Large intestine (tissue), 12 donors: ENCODE measurements at places on chromosomes 1 and 21. TPM values are rescaled to one million over a fixed set of nuclear protein-coding genes. Genes with fewer than 3 reads are reported as not detected.

RPE65 gene
- polyA plus RNA-seq, result 1.2 TPM

- H3K36me3 ChIP-seq, result no peaks in the 10 kb centered on the region
- H3K27me3 ChIP-seq, result no peaks in the 10 kb centered on the region
- H3K27ac ChIP-seq, result no peak overlapping the region
- no peak for DNase-seq
- no peaks in the 10 kb centered on the region for H3K4me1 ChIP-seq
Measured at GRCh38 chr1:165496501-165496900, 47.3 kb upstream of the LRRC52 start.

GRCh38 chr1:204420039-204421004 is 8.7 kb upstream of the PPP1R15B start:
- peaks cover 34% of the 10 kb centered on the region for H3K36me3 ChIP-seq
- no peak overlapping the region for H3K27ac ChIP-seq
- DNase-seq, result no peak
- peaks cover 23% of the 10 kb centered on the region for H3K4me1 ChIP-seq
- H3K27me3 ChIP-seq, result no peaks in the 10 kb centered on the region

DNA sequence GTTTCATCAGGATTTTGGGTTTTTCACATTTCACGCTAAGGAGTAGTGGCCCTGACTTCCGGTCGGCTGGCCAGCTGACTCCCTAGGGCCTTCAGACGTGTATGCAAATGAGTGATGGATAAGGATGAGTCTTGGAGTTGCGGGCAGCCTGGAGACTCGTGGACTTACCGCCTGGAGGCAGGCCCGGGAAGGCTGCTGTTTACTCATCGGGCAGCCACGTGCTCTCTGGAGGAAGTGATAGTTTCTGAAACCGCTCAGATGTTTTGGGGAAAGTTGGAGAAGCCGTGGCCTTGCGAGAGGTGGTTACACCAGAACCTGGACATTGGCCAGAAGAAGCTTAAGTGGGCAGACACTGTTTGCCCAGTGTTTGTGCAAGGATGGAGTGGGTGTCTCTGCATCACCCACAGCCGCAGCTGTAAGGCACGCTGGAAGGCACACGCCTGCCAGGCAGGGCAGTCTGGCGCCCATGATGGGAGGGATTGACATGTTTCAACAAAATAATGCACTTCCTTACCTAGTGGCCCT is 23.1 kb upstream of the TNFRSF1B start:
- peak overlapping the region; percentile 94 for H3K27ac ChIP-seq
- no peaks in the 10 kb centered on the region for H3K27me3 ChIP-seq
- no peak overlapping the region for H3K4me3 ChIP-seq
- peaks cover 62% of the 10 kb centered on the region for H3K4me1 ChIP-seq
- H3K36me3 ChIP-seq, result no peaks in the 10 kb centered on the region
- peak; percentile 90 for DNase-seq

DNA sequence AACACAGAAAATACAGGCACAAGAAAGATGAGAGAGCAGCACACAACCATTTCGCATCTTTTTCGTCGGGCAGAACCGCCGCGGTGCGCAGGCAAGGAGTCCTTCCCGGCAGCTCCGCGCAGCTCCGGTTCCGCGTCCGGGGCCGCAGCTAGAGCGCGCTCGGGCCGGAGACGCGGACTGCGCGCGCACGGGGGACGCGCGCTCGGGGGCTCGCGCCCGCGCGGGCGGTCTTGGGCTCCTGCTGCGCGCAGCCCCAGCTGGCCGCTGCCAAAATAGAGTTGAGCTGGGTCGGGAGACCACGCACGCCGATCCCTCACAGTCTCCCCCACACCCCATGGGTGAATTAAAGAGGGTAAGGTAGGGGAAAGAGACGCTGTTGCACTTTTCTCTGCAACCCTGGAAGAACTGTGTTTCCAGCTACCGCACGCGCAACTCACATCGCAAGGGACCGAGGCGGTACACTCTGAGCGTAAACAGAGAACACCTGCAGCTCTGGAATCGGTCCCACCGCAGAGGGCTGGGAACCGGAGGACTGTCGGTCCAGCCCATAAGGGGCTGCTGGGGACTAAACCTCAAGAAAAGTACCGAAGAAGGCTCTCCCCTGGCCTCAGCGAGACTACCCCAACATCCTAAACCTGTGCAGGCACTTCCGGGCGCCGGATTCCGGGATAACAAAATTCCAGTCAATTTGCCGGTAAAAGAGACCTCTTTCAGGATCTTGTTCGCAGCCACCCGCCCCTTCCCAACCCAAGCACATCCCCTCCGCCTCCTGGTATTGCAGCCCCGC is 1.7 kb downstream of the NR5A2 start:
- peak overlapping the region; percentile 86 for H3K27ac ChIP-seq
- H3K27me3 ChIP-seq, result peaks cover 25% of the 10 kb centered on the region
- H3K36me3 ChIP-seq, result no peaks in the 10 kb centered on the region
- H3K4me3 ChIP-seq, result peak overlapping the region; percentile 80

DNA sequence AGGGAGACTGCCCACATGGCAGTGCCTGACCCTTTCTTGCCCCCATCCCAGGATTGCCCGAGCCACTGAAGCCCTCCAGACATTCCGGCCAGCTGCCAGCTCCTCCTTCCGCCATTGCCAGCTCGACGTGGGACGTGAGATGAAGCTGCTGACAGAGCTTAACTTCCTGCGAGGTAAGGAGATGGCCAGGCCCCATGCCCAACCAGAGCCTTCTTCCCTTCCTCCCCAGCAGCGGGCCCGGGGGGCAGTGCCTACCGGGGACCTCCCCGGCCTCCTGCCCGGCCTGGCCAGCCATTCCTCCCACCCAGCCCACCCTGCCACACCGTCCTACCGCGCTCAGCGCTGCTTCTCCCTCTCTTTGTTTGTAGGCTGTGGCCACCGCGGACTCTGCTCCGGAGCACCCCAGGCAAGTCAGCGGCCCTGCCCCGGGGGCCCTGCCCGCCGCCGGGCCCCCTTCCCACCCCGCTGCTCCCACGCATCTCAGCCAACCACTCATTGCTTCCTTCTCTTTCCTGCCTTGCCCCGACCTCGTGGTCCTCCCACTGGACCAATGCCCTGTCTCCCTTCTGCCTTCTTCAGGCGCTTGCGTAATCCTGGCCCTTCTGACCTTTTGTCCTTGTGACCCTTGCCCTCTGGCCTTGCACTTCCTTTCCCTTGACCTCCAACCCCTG is 4.9 kb downstream of the TRIM46 start:
- H3K36me3 ChIP-seq, result no peaks in the 10 kb centered on the region
- H3K27ac ChIP-seq, result no peak overlapping the region
- peaks cover 10% of the 10 kb centered on the region for H3K4me1 ChIP-seq
- H3K4me3 ChIP-seq, result no peak overlapping the region
- DNase-seq, result no peak
